NCI-H1105 treated with DMSO at 0.1 percent for 48 hours (cell line): ENCODE measurements at places on chromosomes 2 and 18.

GRCh38 chr2:222160944-222161343 is 137.9 kb downstream of the PAX3 start:
- DNase-seq, result no peak

GRCh38 chr2:31784868-31785267 is 204.1 kb upstream of the SRD5A2 start:
- no peak for DNase-seq

DNA sequence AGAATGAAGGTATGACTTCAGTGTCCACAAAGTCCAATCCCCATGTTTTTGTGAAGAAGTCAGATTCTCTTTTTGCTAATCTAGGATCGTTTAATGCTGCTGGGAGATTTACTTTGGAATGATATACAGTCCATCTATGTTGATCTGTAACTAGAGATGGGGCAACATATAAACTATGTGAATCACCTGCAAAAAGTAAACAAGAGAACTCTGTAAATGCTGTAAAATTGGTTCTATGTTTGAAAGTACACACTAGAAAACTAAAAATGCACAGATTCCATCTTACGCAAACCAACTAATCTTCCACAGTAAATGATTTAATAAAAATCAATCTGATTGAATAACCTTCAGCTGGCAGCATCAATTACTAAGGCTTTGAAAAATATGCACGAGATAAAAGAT is 37.5 kb downstream of the VPS54 start:
- DNase-seq, result no peak

DNA sequence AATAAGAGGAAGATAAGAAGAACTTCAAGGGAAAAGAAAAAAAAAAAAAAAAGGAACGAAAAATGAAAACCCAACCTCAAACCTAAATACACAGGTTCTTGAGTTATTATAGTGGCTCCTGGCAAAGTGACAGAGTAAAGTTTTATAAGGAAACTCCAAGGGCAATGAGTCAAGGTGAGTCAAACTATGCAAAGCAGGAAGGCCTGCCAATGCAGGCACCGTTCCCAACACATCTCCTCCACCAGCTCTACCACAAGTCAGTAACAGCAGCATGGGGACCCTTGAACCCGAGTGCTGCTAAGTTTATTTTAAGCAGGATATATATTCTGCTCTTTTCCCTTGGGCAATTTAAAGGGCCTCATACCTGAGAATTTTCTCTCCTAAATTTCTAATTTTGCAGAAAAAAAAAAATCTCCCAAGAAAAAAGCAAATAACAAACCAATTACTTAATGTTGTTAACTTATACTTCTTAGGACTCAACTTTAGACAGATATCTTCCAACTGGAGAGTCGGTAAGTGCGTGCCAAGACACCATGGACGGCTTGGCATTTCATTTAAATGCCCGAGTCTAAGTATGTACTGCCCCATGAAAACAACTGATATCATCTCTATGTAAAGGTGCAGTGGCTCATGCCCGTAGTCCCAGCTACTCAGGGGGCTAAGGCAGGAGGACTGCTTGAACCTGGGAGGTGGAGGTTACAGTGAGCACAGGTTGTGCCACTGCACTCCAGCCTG is 75.7 kb upstream of the TFCP2L1 start:
- DNase-seq, result no peak

GRCh38 chr18:66235206-66235605 is 368.7 kb downstream of the CDH19 start:
- no peak for DNase-seq

DNA sequence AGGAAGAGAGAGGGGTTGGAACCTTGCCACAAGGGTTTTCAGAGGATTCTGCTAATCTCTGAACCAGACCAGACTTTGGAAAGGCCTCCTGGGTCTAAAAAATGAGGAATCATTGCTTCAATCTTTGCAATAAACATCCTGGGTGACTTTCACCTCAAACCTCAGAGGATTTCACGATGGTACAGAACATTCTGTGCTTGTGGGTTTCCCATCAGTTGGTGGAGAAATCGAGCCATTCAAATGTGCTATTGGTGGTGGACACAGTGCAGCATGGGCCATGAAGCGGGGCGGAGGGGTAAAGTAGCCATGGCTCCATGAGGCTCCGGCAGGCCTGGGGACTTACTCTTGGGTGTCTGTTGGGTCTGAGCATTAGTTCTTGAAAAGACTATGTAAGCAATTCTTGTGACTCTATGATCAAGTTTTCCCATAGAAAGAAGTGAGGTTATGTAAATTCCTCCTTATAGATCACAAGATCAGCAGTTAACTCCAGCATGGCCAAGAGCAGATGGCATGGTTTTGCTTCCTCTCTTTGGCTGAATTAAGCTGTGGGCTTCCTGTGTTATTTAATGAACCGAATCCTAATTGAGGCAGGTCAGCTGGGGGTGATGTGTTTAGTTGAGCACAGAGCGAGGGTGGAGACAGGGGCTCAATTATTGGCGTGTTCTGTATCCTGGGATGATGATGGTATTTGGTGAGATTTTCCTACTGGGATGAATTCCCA is 1.9 kb upstream of the IL1R2 start:
- DNase-seq, result no peak

DNA sequence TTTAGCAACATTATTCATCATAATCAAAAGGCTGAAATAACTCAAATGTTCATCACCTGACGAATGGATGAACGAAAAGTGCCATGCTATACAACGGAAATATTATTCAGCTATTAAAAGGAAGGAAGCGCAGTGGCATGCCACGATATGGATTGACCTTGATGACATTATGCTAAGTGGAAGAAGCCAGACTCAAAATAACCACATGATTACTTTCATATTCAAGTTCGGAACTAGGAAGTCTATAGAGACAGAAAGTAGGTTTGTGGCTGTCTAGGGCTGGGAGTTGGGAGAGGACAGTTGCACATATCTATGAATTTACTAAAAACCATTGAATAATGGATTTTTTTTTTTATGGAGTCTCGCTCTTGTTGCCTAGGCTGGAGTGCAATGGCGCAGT is 13.4 kb upstream of the PDIA6 start:
- DNase-seq, result no peak

GRCh38 chr2:182047544-182047943 is 61.9 kb downstream of the PPP1R1C start:
- DNase-seq, result peak; percentile 73

GRCh38 chr18:55781481-55781957 is 193.5 kb upstream of the TCF4 start:
- peak; percentile 46 for DNase-seq
